ENCODE measurements at places on chromosomes 16 and 17.

DNA sequence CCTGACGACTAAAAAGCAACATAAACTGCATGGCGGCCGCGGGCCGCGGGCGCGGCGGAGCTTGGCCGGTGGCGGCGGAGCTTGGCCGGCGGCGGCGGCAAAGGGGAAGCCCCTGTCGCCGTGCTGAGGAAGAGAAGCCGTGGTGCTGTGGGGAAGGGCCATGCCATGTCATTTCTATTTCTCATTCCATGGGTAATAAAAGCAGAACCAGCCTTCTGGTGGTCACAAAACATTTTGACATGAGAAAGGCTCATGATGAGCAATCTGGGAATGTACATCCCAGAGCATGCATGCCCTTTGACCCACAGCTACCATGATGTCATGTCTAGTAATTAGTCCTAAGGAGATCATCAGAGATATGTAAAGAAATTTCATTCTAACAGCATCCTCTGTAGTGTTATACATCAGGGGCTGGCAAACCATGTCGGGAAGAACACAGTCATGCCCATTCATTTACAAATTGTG lies 23.9 kb upstream of the HEATR6 start:
- no peak for DNase-seq

- no peak for DNase-seq
These were observed 45.4 kb downstream of the CHD9 start for GRCh38 chr16:53100131-53100748.

DNA sequence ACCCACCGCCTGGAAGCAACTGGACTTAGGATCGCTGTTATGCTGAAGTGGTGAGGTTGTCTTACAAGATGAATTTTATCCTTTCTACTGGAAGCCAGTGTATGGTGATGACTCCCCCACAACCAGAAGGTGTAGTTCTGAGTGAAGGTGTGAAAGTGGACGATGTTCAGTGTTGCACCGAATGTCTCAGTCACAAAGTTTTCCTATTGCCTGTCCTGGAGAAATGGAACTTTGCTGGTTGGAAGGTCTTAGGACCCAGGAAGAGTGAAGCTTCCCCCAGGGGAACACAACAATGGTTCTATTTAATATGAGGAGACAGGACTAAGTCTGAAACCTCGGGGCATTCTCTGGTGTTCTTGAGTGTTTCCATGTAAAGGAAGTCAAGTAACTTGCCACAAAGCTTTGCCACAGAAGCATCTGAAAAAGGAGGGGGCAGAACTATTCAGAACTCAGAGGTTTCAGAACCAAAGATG lies 44.2 kb downstream of the USP22 start:
- DNase-seq = no peak

- DNase-seq = no peak
These were observed 81.7 kb downstream of the ZDHHC7 start for GRCh38 chr16:84929421-84930297.

- DNase-seq = no peak
These were observed 48.8 kb downstream of the SPACA3 start for GRCh38 chr17:33040461-33040860.

DNA sequence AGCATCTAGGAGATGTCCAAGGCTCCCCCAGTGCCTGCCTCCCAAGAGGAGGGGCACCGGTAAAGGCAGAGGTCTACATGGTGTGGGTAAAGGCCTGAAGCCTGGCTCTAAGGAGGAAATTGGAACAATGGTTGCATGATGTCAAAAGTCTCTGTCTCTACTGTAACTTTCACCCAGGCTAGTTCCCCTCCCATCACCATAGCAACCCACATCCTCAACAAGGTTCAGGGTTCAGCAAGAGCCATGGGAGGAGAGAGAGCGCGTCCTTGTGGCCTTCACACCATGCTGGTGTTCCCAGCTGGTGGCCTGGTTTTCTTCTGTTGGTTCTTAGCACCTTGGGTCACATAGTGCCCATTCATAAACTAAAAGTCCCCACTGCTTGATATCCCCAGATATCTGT lies 196.7 kb upstream of the CDH5 start:
- DNase-seq = no peak

DNA sequence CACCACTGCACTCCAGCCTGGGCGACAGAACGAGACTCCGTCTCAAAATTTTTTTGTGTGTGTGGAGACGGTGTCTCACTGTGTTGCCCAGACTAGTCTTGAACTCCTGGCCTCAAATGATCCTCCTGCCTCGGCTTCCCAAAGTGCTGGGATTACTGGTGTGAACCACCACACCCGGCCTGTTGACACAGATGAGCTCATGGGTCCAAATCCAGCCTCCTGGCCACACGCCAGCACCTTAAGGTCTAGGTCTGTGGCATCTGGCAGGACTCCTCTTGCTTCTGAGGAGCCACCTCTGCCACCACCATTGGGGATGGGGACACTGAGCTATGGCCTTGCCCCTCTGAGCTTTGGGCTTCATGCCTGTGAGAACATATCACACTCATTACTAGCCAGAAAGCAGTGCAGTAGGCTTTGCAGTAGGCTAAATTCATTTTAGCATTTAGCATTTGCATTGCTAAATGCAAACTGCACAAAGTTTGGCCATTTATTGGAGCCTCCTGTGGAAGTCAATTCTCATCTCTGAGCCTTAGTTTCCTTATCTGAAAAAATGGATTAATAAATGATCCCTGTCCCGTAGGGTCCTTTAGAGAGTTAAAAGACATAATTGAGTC lies 5.5 kb upstream of the CDIPT start:
- no peak for DNase-seq

DNA sequence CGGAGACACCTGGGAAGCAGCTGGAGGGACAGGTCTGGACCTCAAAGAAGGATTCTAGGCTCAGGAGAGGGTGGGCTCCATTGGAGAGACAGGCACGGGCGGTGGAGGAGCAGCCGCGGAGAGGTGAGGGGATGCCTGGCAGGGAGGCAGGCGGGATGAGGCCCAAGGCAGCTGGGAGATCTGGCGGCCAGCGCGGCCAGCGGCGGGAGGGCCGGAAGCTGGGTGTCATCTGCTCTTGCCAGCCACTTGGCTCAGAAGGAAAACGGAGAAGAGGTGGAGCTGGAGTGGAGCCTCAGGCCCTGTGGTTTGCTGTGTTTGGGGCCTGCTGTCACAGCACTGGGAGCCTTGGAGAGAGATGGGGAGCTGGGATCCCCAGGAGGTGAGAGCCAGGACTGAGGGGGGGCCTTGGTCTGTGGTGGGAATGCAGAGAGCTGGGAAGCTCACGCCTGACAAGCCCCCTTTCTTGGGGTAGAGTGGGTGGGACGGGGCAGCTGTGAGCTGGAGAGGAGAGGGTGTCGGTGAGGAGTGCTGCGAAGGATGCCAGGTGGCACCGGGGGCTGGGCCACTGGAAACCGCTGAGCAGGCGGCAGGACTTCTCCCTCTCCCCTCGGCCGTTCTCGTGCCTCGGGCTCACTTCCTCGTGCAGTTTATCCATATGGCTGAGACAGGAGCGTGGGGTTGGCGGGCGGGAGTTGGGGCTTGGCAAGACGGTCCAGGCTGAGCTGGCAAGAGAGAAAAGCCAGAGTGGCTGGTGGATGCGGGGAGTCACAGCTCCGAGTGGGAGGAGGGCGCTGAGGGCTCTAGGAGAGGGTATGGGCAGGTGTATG lies 8.0 kb downstream of the TBC1D24 start:
- no peak for DNase-seq

GRCh38 chr17:81431545-81432482 lies 36.6 kb downstream of the BAHCC1 start:
- no peak for DNase-seq

DNA sequence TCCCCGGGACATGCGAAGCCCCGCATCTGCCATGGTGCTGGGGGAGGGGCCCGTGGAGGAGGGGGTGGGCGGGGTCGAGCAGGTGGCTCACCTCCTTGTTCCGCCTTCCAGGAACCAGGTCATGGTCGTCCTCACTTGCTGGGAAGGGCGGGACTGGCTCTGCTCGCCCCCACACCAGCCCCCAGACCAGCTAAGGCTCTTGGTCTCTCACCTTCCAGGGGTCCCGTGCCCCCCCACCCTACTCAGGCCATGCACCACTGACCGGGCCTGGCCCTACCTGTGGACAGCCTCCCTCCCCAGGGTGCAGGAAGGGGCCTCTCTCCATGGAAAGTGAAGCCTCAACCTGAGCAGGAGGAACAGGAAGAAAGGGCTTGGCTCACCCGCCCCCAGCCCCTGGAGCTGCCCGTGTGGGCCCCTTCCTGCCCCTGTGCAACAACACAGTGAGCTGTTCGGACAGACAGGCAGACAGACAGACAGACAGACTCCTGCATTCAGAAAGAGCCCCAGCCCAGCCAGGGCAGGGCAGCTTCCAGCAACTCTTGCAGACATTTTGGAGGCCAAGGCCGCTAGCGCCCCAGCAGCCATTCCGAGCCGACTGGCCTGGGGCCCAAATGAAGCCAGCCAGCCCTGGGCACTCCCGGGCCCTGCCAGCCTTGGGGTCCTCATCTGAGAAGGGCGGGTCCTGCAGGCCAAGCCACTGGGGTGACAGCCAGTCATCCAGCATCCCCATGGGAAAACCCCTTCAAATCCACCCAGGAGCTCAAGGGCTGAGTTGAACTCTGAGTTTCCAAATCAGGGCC lies 8.1 kb upstream of the KREMEN2 start:
- DNase-seq = no peak

DNA sequence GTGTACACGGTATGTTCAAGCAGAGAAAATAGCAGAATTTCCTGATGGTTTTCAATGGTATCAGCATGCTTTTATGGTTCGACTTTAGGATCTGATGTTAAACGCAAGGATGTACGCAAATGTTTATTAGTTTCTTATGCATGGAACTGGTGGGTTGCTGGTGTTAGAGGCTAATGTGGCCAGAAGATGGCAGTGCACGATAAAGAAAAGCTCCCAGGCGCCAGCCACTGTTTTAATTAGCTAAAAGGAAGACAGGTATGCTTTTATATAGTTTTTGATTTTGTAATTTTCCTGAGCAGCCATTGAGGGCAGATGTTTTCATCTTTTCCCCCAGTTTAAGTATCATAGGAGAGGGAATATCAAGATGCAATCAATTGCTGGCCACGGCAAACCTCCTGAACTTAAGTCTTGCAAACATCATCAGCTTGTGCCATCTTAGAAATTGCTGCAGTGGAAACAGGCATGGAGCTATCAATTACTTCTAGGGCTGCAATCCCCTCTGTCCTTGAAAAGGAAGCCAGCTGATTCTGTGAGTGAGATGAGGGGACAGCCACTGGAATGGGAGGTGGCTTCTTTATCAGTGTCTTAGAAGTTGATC lies 648.5 kb upstream of the RBFOX1 start:
- no peak for DNase-seq

GRCh38 chr17:35774499-35774898 lies 13.8 kb downstream of the C17orf50 start:
- DNase-seq = no peak

DNA sequence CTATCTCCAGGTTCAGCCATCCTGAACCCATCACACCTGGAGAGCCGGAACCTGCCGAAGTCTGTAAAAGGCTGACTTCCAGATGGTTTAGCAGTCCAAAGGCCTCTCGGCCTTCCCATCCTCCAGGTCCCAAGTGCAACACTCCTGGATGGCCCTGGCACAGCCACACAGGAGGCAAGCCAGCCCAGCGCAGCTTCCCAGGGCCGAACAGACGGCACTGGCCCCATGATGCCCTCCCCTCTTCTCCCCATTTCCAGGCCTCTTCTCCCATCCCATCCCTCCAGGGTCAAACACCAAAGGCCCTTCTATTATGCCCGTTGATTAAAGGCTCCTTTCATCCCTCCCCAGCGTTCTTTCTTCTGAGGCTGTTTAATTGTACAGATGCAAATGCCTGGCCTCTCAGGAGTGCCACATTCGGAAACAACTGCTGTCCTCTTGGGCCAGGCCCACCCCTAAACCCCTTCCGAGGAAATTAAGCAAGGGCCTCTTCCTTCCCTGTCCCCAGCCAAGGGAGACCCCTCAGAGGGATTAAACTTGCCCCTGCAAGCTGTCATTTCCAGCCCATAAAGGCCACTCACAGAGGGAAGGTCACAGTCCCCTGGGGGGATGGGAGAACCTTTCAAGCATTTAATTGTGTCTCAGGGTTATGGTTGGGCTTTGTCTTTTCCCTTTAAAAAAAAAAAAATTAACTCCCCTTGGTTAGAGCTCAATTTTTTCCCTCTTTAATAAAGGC lies 30.8 kb downstream of the AXIN2 start:
- no peak for DNase-seq

DNA sequence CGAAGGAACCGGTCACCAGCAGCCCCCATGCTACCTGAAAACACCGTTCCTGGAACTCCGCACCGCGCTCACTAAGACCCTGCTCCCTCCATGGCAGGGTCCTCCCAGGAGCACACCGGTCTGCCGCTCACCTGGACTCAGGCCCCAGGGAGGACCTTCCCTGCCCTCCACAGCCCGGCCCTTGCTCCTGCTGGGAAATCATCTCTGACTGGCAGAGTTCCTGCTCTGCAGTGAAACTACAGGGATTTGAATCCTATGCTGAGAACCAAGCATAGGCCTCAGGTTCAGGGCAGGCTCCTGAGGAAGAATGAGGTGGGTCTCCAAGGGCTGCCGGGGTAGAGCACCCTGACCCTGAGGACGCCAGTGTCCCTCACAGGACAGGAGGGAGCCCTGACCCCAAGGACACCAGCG lies 88.5 kb downstream of the KCNJ12 start:
- DNase-seq = no peak

- DNase-seq = no peak
These were observed 5.9 kb upstream of the MYO15A start for GRCh38 chr17:18102640-18103039.

- no peak for DNase-seq
These were observed at the start of gene ZNF18 for GRCh38 chr17:11997147-11997971. Gene ZNF18 (minus strand): TSS chr17:11997475. CDS start chr17:11992829, 4,646 bp downstream.

DNA sequence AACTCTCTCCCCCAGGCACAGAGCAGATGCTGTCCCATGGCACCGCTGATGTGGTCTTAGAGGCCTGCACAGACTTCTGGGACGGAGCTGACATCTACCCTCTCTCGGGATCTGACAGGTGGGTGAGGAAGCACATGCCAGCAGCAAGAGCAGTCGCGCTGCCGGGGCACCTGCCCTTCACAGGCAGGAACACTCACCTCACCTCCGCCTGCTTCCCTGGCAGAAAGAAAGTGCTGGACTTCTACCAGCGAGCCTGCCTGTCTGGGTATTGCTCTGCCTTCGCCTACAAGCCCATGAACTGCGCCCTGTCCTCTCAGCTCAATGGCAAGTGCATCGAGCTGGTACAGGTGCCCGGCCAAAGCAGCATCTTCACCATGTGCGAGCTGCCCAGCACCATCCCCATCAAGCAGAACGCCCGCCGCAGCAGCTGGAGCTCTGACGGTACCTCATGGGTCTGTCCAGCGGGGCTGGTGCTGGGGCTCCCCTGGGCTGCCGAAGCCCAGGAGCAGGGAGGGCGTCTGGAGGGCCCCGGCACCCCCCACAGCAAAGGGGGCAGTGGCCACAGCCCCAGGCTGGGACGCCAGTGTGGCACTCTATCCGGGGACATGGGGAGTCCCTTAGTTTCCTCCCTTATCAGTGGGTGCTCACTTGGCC lies 21.7 kb downstream of the CASKIN2 start:
- DNase-seq = no peak
